Activated CD4-positive, alpha-beta T cell treated with anti-CD3 and anti-CD28 coated beads, Interleukin-2, amount 50 U/mL, for 4 hours (primary cell): ENCODE measurements at places on chromosomes 11 and 22.
A peak's percentile ranks its signal among the peaks of the same experiment; 100 is the strongest.

GRCh38 chr22:18991138-18991432 is 55.0 kb upstream of the PRODH start:
- no peak for DNase-seq

- no peak for DNase-seq
Measured at GRCh38 chr11:93567401-93567895, 24.3 kb upstream of the SMCO4 start.

DNA sequence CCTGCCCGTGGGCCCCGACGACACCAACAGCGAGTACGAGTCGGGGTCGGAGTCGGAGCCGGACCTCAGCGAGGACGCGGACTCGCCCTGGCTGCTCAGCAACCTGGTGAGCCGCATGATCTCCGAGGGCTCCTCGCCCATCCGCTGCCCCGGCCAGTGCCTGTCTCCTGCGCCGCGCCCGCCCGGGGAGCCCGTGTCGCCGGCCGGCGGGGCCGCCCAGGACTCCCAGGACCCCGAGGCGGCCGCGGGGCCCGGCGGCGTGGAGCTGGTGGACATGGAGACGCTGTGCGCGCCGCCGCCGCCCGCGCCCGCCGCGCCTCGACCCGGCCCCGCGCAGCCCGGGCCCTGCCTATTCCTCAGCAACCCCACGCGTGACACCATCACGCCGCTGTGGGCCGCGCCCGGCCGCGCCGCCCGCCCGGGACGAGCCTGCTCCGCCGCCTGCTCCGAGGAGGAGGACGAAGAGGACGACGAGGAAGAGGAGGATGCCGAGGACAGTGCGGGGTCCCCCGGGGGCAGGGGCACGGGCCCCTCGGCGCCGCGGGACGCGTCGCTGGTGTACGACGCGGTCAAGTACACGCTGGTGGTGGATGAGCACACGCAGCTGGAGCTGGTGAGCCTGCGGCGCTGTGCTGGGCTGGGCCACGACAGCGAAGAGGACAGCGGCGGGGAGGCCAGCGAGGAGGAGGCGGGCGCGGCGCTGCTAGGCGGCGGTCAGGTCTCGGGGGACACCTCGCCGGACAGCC is 3.8 kb downstream of the MAPK8IP2 start:
- no peak for DNase-seq

DNA sequence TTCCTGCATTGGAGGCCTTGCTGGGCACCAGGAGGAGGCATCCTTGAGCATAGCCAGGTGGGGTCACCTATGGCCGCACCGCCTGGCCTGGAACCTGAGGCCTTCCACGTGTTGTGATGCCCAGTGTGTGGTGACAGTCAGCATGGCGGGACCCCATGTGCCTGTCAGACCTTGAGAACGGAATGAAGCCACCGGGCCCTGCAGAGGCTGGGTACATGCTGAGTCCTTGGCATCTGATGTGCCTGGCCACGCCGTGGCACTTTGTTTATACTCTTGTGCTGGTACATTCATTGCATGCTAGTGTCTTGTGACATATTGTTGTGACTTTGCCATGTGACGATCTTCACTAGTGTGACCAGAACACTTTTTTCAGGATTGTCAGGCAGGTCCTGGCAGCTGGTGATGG is 8.5 kb upstream of the MYO7A start:
- no peak for DNase-seq

- DNase-seq: no peak
Measured at GRCh38 chr11:74278103-74278502, 33.3 kb downstream of the P4HA3 start.

GRCh38 chr11:76919887-76920746 is 59.4 kb downstream of the ACER3 start:
- peak; percentile 29 for DNase-seq

DNA sequence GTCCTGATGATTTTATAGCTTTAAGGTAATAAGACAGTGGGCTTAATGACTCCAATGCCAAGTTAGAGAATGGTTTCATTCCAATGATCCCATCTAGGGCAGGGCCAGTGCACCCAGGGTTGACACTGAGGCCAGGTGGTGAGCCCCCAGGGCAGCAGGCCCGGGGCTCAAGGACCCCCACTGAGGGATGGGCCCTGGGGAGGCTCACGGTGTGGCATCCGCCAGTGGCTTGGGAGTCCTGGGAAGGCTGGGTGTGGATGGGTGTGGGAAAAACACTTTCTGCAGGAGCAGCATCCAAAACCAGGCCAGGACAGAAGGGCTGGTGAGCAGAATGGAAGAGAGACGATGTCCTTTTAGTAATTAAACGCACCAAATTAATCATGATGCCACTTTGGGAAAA is 626.3 kb downstream of the TBC1D22A start:
- no peak for DNase-seq

DNA sequence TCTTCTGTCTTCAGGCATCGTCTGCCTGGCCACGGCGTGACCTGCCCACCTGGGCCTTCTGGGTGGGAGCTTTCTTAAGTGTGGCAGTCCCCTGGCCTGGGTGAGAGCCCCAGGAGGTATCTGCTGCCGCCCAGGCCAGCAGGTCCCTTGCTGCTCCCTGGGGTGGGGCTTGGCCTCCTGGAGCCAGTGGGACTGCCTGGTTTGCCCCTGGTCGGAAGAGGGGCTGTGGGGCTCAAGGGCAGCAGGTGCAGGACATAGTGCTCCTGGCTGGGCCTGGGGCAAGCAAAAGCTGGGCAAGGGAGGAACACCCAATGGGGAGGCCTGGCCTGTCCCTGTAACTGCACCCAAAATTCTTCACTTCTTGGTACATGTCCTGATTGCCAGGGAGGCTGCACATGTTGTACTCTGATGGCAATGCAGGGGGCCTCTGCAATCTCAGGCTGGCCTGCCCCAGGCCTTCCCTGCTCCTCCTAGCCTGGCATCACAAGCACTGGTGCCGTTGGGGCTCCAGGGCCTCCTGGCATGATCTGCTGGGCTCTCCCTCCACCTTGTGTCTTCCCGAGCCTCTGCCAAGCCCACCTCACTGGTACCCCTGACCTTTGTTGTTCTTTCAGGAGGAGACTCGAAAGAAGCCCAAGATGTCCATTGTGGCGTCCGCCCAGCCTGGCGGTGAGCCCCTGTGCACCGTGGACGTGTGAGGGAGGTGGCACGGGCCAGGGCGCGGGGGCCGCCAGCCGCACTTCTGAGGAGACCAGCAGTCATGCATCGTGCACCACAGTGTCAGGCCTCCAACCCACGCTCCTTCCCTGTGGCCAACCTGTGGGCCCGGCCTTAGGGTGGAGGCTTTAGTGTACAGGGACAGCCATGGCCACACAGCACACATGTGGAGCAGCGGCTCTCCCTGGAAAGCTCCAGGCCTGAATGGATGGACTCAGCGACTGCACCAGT is 6.2 kb upstream of the RANBP1 start:
- DNase-seq: no peak

DNA sequence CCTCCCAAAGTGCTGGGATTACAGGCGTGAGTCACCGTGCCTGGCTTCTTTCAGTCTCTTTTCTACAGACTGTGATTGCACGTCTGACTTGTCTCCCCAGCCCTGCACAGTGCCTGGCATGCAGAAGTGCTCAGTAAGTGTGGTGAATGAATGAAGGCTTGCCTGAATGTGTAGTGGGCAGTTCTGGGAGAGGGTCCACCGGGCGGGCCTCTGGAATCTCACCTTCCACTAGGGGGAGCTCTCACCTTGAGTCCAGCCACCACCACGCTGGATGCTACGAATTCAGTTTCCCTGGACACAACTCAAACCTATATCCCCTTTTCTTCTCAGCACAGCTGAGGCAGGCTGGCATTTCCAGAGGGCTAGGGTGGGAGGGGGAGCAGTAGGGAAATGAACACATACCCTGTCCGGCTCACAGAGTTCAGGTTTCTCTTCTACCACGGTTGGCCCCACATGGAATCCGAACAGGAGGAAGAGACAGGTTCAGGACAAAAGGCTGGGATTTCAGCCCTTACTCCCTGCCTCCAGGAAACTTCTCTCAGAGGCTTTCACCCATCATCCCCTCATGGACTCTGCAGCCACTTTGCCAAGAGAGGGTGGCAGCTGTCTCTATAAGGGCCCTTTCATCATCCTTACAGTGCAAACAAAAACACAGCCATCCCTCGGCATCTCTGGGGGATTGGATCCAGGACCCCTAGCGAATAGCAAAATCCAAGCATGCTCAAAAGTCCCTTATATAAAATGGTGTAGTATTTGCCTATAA is 86.8 kb downstream of the NECTIN1 start:
- no peak for DNase-seq

DNA sequence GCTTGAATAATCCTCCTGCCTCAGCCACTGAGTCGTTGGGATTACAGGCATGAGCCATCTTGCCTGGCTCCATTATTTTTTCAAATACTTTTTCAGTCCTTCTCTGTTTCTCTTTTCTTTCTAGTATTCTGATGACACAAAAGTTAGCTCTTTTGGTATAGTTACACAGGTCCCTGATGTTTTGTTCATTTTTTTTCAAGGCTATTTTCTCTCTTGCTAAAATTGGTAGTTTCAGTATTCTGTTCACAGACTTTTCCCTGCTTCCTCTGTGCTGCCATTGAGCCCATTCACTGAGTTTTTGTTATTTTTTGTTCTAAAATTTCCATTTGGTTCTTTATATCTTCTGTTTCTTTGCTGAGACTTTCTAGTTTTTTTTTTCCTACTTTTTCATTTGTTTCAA is 166.5 kb downstream of the UVRAG start:
- no peak for DNase-seq

DNA sequence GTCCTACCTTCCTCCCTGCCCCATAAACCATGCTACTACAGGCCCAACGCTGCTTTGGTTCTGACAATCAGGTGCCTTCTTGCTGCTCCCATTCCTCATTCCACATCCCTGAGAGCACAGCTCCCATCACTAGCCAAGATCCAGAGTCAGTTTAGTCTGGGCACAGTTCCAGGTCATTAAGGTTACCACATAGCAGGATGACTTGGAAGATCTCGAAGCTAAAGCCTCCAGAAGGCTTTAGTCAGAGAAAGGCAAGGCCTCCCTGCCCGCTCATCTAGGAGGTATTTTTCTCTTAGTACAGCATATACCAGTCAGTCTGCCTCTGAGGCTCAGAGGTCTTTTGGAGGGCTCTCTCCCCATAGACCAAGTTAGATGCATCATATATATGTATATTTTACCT is 30.3 kb downstream of the TRIM66 start:
- no peak for DNase-seq

DNA sequence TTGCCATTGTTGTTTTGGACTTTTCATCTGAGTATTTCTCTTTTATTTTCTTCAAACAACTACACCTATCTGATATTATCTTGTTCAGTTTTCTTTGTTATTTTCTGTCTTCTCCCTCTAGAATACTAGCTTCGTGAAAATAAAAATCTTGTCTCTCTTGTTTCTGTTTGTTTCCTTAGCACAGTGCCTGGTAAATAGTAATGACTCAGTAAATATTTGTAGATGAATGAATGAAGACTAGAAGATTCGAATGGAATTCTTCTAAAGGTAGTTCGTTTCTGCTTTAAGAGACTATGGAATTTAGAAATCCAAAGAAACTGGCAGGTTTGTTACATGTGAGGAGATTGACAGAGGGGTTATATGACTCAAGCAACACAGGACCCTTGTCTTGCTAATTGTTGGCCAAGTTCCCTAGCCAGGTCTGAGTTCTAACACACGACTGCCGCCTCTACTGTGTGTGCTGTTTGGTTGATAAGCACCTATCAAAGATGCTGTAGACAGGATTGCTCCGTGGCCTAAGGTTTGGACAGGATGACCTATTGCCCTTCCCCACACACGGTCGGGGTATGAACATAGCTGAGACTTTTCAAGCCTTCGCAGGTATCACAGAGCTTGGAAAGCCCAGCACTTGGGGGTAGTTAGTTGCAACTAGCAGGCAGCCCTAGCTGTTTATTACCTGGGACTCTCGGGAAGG is 831 bp upstream of the TMEM135 start:
- peak; percentile 0 for DNase-seq

DNA sequence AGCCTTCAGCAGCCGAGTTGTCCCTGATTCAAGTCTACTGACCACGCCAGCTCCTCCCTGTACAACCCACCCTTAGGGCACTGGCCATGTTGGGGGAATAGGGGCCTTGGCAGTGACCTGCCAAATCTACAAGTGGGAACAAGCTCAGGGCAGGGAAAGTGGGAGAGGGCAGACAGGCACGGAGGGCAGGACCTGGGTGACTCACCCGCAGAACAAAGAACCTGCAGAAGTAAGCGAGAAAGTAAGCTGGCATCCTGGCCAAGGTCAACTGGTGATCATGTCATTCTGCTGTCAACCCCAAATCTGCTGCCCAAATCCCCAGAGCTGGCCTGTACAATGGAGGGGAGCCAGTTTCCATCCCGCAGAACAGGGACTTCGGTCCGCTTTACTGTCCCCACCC is 7.9 kb upstream of the SCGB1A1 start:
- DNase-seq: no peak

- DNase-seq: no peak
Measured at GRCh38 chr11:7690648-7691047, 15.6 kb downstream of the OVCH2 start.
